ENCODE measurements at places on chromosomes 12 and 14.

DNA sequence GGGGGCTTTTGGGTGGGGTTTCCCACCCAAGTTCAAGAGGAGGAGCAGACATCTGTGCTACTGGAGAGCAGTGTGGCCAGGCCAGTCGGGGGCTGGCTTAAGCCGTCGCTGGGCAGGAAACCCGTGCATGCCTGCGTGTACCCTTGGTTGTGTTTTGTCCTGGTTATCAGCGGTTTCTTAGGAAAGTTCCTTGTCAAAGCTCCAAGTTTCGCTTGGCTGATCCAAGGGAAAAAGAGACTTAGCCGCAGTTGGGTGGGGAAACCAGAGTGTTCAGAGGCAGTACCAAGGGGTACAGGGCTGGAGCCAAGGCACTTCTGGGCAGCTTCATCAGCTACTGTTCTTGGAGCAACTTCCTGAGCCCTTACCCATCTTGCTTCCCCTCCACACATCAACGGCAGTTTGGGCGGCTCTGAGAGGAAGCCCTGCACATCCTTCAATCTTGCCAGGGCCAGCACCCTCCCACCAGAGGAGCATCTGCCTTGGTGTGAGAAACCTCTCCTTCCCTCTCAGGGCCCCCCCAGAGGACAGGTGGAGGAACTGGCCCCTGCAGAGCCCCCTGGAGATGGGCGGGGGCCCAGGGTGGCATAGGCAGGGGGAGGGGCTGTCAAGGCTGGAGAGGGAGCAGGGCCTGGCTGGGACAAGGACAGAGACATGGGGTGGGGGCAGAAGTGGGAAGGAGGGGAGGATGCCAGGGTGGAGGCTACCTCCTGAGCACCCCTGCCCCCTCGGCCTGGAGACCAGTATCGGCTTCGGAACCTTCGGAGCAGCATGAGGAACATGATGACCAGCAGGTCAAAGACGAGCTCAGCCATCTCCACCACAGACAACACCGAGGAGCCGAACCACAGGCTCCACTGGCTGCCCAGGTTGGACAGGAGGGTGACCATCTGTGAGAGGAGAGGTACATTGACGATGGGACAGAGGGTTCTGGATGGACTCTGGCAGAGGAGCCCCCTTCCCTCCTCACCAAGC, 5.8 kb upstream of the TNFRSF1A start:
- DNase-seq, result no peak
- peaks cover 59% of the 10 kb centered on the region for H3K4me1 ChIP-seq
- H3K27ac ChIP-seq, result no peak overlapping the region

- no peak for DNase-seq
- H3K36me3 ChIP-seq, result peaks cover 4% of the 10 kb centered on the region
- no peaks in the 10 kb centered on the region for H3K4me1 ChIP-seq
- no peak overlapping the region for H3K27ac ChIP-seq
- H3K4me3 ChIP-seq, result no peak overlapping the region
Observed at GRCh38 chr12:104232609-104233280, 17.2 kb downstream of the TXNRD1 start.

- H3K27me3 ChIP-seq, result no peaks in the 10 kb centered on the region
- H3K36me3 ChIP-seq, result peaks cover 5% of the 10 kb centered on the region
- no peak for DNase-seq
- no peak overlapping the region for H3K4me3 ChIP-seq
- no peak overlapping the region for H3K27ac ChIP-seq
- H3K4me1 ChIP-seq, result peaks cover 4% of the 10 kb centered on the region
Observed at GRCh38 chr14:51938137-51938536, 51.2 kb upstream of the RTRAF start.

DNA sequence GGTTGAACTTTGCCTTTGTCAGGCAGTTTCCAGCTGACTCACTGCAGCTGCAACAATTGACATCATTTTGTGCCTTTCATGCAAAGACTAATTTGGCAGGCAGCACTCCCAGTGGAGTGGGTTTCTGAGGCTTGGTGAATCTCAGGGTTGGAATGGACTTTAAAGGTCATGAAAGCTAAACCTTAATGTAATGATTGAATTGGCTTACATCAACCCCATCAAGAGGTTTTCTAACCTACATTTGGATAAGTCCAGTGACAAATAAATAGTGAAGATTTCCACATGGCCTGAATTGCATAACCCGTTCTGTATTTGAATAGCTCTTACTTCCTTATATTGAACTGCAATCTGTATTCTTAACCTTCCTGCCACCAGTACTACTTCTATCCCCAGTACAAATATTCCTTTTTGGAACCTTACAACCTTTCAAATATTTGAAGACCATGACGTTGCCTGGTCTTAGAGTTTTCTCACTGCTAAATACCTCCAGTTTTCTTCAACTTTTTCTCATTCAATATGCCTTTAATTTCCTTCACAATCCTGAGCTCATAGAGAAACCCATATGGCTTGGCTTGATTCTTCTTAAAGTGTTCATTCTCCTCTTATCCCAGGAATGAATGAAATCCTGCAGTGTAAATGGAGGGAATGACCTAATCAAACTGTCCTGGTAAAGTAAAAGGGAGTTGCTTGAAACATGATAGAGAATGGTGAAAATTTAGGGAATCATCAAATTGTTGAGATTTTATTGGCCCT, 168.1 kb upstream of the NOVA1 start:
- H3K4me3 ChIP-seq, result no peak overlapping the region
- no peaks in the 10 kb centered on the region for H3K36me3 ChIP-seq
- no peaks in the 10 kb centered on the region for H3K4me1 ChIP-seq
- no peak for DNase-seq
- H3K27ac ChIP-seq, result no peak overlapping the region

- H3K27ac ChIP-seq, result no peak overlapping the region
Observed at GRCh38 chr12:95956557-95957145, 13.5 kb downstream of the AMDHD1 start.

DNA sequence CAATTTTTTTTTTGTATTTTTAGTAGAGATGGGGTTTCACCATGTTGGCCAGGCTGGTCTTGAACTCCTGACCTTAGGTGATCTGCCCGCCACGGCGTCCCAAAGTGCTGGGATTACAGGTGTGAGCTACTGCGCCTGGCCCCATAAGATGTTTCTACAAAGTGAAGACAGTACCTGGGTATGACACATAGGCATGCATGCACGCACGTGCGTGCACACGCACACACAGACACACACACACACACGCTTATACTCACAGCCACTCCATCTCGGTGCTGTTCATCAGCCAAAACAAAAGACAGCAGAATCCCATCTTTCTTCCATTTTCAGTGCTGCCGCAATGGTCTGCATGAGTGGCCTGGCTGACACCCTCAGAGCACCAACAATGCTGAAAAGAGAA, 63.9 kb downstream of the VCPKMT start:
- peaks cover 8% of the 10 kb centered on the region for H3K4me1 ChIP-seq
- peaks cover 8% of the 10 kb centered on the region for H3K27me3 ChIP-seq
- H3K27ac ChIP-seq, result no peak overlapping the region

- no peak for DNase-seq
- no peak overlapping the region for H3K27ac ChIP-seq
- peaks cover 21% of the 10 kb centered on the region for H3K36me3 ChIP-seq
- no peak overlapping the region for H3K4me3 ChIP-seq
- H3K27me3 ChIP-seq, result no peaks in the 10 kb centered on the region
- peaks cover 30% of the 10 kb centered on the region for H3K4me1 ChIP-seq
Observed at GRCh38 chr14:93317210-93317874, 15.5 kb downstream of the BTBD7 start.

GRCh38 chr12:115866909-115867525, 410.5 kb downstream of the MED13L start:
- no peak for DNase-seq
- H3K4me1 ChIP-seq, result peaks cover 58% of the 10 kb centered on the region
- H3K4me3 ChIP-seq, result peak overlapping the region; percentile 25
- H3K27ac ChIP-seq, result peak overlapping the region; percentile 65
- no peaks in the 10 kb centered on the region for H3K36me3 ChIP-seq

- peaks cover 5% of the 10 kb centered on the region for H3K36me3 ChIP-seq
- DNase-seq, result no peak
- peaks cover 4% of the 10 kb centered on the region for H3K27me3 ChIP-seq
- H3K4me3 ChIP-seq, result no peak overlapping the region
Observed at GRCh38 chr12:92597997-92598396, 104.8 kb upstream of the PLEKHG7 start.

All from nephron progenitor cell (in vitro differentiated cells).